ENCODE measurements at places on chromosomes 1 and 21.

DNA sequence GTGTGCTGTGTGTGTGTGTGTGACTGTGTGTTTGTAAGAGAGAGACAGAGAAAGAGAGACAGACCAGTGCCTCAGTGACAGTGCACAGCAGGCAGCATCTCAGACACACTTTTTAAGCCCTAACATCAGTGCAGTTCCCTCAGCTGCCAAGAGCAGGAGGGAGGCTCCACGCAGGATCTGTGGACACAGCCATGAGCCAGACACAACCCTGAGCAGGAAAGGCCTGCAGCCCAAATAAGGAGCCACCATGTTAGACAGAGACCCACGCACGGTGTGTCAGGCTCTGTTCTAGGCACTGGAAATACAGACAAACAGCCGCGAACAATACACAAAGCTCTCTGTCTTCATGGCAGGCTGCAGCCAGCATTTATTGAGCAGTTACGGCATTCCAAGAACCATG is 445.5 kb downstream of the MATN1 start:
- no peak for DNase-seq

DNA sequence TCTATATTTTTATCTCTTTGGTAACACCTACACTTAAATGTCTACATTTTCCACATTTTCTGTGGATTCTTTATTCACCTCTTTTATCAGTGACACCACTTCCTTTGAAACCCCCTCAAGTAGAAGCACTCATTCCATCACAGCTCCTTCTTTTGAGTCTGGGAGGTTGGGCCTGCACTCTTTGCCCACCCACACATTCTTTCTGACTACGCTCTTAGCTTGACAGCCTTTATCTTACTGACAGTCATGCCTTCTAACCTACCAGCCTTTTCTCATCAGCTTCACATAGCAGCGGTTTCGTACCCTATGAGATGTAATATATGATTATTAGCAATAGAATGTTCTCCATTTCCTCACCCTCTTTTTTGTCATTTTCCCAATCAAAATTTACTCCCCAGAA is 151.9 kb downstream of the TNFSF18 start:
- no peak for DNase-seq

DNA sequence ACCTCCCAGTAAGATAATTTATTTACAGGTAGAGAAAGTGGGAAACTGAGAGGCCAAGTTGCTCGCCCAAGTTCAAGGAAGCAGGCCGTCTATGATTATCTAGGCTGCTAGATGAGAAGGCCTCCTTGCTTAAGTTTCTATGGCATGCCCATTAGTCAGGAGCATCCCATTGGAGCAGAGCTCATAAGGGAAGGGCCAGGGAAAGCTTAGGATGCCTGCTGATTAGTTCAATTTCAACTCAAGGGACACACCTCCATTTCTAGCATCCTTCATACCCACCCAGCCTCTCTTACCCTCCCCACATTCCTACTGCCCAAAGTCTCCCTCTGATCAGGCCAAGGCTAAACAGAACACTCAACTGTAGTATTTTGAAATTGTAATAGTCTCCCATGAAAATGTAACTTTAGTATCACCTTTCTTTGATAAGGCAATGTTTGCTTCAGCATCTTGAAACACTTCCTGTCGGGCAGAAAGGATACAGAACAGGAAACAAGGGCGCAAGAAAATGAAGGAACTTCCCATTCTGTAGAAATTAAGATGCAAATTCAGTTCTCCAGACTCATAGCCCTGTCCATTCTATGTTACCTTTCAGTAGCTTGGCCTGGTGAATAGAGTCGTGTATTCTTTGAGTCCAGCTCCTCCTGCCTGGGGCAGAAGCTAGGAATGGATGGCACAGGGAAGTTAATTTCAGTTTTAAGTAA is 46.3 kb upstream of the TARBP1 start:
- DNase-seq, result no peak

DNA sequence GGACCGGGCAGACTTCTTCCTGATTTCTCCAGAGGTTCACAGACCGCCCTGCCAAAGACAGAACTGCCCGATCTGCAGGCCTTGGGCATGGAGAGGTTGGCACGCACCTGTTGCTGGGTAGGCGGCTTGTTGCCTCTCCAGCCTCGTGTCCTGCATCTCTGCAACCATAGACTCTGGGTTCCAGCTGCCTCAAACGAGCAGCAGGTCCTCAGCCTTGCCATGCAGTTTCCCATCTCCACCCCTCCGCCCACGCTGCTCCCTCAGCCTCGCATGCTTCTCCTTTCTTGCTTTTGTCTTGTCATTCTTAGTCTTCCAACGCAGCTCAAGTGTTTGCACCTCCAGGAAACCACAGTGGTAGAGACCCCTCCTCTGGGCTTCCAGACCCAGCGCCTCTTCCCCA is 126.2 kb downstream of the LACTBL1 start:
- DNase-seq, result no peak
